ENCODE measurements at places on chromosomes 1 and 21. TPM values are rescaled to one million over a fixed set of nuclear protein-coding genes. Genes with fewer than 3 reads are reported as not detected.
A peak's percentile ranks its signal among the peaks of the same experiment; 100 is the strongest.

- no peak for DNase-seq
These were observed 326.5 kb downstream of the PDE4B start for GRCh38 chr1:66119148-66119547.

- DNase-seq, result no peak
These were observed 5.8 kb downstream of the INKA2 start for GRCh38 chr1:111733183-111733991.

DNA sequence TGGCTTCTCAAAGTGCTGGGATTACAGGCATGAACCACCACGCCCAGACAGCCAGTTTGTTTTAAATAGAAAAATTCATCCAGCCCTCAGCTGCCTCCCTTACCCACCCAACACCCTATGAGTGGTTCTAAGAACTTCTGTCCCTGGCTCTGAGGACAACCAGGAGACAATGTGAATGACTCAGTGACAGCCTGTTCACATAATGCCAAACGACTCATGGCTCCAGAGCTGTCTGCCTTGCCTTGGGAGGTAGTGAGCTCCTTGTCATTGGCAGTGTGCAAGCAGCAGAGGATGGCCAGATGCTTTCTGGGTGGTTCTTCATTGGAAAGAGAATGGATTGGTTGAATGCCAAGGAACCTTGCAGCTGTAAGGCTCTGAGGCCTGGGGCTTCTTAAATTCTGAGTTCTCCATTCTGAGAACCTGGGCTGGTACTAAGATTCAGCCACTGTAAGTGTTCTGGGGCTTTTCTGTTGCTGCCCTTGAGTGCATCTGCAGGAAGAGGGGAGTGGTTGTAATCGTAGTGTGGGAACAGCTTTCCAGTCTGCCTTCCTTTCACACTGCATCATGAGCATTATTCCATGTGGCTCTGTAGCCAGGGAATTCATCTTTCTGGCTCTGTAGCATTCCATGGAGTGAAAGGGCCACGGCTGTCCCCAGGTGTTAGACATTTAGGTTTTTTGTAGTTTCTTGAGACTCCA lies 5.8 kb downstream of the SERINC2 start:
- DNase-seq, result no peak

GRCh38 chr1:34865981-34866761 lies 6.6 kb upstream of the SMIM12 start:
- peak; percentile 98 for DNase-seq

DNA sequence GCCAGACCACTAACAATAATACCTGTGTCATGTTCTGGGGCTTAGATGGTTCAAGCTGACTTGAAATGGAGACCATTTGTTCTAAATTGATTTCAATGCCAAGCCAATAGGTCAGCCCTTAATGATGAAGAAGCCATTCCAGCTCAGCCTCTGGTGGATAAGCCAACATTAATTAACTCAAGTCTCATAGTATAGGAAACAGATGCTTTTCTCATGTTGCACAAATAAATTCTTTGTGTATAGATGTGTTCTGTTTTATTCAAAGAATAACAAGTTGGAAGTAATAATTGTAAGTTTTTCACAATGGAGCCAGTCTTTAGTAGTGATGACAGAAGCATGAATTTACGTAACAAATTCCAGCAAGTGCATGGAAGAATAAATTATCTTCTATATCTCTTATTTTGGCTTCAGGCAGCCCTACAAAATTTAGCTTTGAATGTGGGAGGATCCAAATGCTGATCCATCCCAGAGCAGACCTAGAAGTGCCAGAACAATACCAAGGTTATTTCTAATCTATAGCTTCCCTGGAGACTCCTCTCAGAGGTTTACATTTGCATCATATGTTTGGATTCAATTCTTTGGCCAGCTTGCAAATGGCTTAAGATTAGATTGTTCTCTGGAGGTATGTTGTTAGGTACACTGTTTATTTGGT lies 42.2 kb upstream of the C1orf105 start:
- no peak for DNase-seq

DNA sequence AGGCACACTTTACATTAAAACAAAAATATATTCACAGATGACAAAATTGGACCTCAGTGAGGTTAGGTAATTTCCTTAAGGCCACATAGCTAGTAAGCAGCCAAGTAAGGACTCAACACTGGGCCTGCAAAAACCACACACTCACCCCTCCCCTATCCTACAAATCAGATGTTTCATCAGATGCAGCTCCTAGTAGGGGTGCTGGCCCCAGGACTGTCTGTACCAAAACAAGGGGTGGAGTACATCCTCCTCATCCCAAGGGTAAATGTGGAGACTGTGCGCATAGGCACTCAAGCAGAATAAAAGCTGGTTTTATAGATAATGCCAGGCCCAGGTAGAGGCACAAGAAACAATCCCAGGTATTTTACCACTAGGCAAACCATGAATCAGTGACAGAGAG lies 25.7 kb downstream of the URB1 start:
- no peak for DNase-seq

DNA sequence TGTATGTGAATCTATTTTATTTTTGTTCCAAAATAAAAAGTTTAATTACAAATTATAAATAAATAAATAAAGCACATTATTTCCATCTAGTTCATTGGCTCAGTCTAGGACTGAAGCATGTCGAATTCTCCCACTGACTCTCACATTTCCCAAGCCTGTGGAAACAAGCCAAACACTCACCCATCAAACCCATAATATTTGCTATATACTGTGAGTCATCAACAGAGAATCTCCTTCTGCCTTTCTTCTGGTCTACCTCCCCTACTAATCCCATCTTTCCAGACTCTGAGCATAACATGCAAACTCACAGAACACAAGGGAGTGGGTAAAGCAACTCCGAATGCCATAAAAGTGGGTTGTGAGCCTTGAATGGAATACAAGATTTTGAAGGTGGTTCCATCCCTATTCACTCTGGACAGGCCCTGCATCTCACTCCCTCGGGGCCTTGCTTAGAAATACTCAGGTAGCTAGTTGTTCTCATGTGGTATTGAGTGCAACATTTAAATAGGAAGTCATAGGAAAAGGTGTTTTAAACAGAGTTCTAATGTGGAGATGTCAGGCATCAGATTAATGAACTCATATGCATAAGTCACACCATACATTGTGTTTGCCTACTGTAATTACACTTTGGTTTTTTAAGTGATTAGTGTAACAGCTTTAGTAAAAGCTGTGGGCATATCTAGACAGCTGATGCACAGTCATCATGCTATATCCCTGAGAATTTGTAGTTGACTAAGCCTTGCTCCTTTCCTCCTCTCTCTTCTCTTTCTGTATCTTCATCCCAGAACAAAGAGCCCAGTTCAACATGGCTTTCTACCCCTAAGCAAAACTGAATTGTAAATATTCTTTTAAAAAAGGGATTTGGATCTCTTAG lies 47.0 kb downstream of the F5 start:
- DNase-seq, result no peak

DNA sequence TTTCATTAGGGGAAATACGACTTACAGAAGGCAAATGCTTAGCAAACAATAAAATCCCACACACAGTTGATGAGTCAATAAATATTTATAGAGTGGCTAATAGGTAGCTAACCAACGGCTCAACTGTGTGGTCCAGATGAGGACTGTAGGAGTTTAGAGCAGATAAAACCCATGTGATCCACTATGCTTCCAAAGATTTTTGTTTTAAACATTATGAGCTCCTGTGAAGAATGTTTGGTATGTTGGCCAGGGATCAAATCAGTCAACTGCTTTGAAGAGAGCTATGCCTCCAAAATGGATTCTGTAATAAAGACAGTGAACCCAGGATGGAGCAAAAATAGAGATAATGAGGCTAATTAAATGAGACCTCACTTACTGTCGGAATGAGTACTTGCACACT lies 72.3 kb upstream of the COL11A1 start:
- no peak for DNase-seq

GRCh38 chr1:222037720-222038119 lies 295.8 kb upstream of the DUSP10 start:
- DNase-seq, result no peak

- DNase-seq, result no peak
These were observed 10.7 kb downstream of the NRIP1 start for GRCh38 chr21:15054089-15054488.

DNA sequence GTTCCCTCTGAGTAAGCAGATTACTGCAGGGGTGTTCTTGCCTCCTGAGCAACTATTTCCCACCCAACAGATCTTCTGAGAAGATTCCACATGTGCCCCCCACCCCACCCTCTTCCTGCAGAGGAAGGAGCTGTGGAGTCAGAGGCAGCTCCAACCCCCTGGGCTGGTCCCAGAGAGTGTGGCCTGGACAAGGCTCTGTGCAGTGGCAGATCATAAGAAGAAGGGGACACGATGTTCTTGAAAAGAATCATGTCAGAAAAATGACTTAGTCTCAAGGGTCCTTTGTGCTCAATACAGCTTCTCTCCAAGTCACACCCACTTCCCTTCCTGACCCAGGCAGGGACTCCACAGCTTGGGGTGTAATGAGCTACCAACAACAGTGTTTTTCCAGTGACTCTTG lies 95.2 kb downstream of the SYF2 start:
- peak; percentile 78 for DNase-seq

- DNase-seq, result peak; percentile 64
These were observed 30.7 kb downstream of the PTPN14 start for GRCh38 chr1:214520544-214521165.

Gene CLEC20A
- not detected for total RNA-seq

Gene PLA2G2F
- not detected for total RNA-seq

All from esophagus muscularis mucosa (tissue), 4 donors.